ENCODE measurements at places on chromosomes 3 and 15.

DNA sequence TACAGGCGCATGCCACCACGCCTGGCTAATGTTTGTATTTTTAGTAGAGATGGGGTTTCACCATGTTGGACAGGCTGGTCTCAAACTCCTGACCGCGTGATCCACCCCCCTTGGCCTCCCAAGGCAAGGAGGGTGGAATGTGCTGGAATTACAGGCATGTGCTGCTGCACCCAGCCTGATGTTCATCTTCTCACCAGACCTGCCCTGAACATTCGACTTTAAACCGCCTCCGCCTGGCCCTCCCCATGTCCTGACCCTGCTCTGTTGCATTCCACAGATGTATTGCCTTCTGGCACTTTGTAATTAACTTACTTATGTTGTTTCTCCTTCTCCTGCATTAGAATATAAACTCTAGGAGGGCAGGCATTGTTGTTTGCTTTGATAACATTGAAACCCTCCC is 102.1 kb downstream of the LINGO1 start:
- DNase-seq = no peak

- peak; percentile 51 for DNase-seq
Measured at GRCh38 chr15:83930392-83931212, 276.7 kb downstream of the ADAMTSL3 start.

DNA sequence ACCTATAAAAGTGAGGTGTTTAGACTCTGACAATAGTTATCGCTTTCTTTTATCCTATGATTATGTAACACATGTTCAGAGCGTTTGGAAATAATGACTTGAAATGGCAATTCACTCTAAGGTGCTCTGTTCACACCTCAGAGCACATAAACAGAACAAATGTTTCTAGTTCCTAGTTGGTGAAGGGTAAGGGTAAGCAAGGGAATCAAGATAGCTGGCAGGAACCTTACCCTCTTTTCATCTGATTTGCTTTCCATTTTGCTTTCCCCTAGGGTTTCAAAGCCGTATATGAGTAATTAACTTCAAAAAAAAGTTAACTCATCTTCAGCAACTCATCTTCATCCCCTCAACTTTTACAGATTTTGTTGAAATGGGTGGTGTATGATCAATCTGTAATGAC is 2.3 kb upstream of the ATOSA start:
- DNase-seq = no peak

GRCh38 chr3:188646592-188646991 is 492.6 kb downstream of the LPP start:
- DNase-seq = no peak

DNA sequence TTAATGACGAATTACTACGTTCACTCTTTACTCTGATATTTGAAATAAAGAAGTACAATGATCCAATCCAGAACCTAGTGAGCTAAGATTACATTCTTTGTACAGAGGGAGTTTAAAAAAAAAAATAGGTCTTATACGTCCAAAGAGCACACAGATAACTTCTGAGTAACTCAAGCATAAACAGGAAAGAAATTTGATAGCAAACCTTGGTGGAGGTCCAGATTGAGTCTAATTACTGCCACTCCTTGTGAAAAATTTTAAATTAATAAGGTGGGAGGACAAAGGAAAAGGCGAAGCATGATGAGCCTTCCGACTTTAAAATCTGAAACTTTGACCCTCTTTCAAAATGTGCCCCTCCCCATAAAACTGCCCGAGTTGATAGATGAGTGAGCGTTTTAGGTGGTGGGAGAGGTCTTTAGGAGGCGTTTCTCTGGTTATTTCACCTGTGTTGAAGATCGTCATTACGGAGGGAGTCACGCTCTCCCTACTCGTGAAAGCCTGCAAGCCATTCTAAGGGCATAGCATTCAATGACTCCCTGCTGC is 127.0 kb upstream of the ROBO2 start:
- DNase-seq = no peak

- DNase-seq = no peak
Measured at GRCh38 chr15:70835415-70835814, 18.5 kb downstream of the LARP6 start.

- DNase-seq = no peak
Measured at GRCh38 chr3:105414841-105415240, 48.1 kb downstream of the ALCAM start.

DNA sequence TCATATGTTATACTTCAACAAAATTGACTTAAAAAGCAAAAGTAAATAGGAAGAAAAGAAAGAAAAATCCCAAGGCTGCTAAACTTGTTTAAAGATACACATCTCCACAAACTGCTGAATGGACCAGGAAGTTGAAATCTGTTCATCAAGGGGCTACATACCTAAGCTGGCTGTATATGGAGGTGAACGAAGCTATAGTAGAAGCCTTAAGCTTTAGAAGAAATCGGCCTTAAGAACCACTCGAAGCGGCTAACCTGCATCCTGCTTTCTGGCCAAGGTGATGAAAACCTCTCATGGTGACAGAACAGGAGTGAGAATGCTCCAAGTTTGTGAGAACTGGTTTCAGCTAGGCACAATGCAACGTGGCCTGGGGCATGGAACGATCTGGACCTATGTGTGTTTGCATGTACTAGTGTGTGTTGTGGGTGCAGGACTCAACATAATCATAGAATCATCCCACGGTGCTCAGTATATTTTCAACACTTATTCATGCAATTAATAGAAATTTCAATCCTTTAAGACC is 31.3 kb upstream of the SPTBN5 start:
- no peak for DNase-seq

DNA sequence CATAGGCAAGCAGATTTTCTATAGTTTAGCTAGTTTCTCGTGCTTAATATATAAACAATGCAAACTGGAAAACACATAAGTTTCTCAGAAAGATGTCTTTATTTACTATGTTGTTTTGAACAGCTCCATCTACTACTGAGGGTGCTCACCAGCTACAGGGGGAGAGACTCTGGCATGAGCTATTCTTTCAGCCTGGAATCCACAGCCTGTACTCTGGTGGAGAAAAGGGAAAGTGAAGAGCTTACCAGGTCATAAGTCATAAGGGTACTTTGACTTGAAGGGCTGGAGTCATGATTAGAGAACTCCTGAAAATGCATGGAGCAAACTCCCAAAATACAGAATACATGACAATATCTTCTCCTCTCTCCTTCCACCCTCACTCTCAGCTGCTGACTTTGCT is 4.4 kb upstream of the AVEN start:
- no peak for DNase-seq

GRCh38 chr3:127067116-127067910 is 84.4 kb downstream of the PLXNA1 start:
- DNase-seq = no peak

- no peak for DNase-seq
Measured at GRCh38 chr3:107600780-107601179, 78.0 kb downstream of the BBX start.

All from forelimb muscle (tissue), 1 donor.